ENCODE measurements at places on chromosomes 6 and 20.

GRCh38 chr6:13294499-13295069 is 33.8 kb downstream of the TBC1D7 start:
- DNase-seq = no peak

DNA sequence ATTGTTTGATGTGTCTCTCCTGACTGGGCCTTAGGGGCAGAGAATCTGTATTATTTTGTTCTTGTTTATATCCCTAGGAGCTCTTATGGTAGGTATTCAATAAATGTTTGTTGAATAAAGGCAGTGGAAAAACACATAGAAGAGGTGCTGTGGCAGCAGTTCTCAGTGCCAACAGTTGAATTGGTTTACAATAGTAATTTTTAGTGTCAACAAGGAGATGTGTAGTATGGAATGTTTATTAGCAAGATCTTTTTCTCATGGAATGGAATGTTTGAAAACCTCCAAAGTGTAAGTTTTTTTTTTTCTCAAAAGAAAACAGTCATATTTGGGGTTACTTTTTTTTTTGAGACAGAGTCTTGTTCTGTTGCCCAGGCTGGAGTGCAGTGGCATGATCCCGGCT is 28.0 kb downstream of the ASXL1 start:
- DNase-seq = no peak

DNA sequence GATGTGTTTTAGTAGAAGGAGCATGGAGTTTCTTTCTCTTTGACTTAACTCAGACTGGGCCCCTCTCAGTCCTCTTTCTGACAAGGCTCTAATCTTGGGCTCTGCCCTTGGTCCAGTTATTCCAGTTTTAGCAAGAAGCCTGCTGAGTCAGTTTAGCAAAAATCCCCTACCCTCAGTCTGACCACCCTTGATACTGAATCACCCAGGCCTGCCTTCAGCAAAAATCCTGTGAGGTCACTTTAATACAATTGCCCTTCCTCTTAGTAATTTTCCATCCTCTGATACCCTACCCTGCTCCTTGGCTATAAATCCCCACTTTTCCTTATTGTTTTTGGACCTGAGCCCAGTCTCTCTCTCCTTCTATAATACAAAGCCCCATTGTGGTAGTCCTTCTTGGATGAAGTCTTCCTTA is 326.7 kb upstream of the NOX3 start:
- DNase-seq = peak; percentile 0

DNA sequence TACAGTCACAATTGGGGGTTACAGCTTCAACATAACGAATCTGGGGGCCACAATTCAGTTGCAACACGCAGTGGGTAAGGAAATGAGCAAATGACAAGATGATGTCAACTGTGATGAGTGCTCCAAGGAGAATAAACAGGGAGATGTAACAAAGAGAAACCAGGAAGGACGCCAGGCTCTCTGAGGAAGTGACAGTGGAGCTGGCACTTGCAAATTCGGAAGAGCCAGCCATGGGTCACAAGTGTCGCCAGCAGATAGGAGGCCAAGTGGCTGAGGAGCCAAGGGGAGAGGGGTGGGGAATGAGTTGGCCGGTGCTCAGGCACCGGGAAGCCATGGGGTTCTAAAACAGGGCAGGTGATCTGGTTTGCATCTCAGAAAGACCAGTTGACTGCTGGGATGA is 136.4 kb downstream of the EYA2 start:
- no peak for DNase-seq

- no peak for DNase-seq
Observed at GRCh38 chr20:23517719-23518118, 26.8 kb downstream of the CST8 start.

- DNase-seq = no peak
Observed at GRCh38 chr6:67880939-67881705, 754.0 kb upstream of the ADGRB3 start.

Data from muscle of arm (tissue), 14 donors.